ENCODE measurements at places on chromosomes 3 and 15. TPM values are rescaled to one million over a fixed set of nuclear protein-coding genes. Genes with fewer than 3 reads are reported as not detected.

GRCh38 chr15:57109005-57109404, 190.6 kb downstream of the TCF12 start:
- H3K36me3 ChIP-seq, result peaks cover 3% of the 10 kb centered on the region
- no peaks in the 10 kb centered on the region for H3K27me3 ChIP-seq
- H3K4me3 ChIP-seq, result no peak overlapping the region
- H3K4me1 ChIP-seq, result peaks cover 28% of the 10 kb centered on the region
- no peak overlapping the region for H3K27ac ChIP-seq

DNA sequence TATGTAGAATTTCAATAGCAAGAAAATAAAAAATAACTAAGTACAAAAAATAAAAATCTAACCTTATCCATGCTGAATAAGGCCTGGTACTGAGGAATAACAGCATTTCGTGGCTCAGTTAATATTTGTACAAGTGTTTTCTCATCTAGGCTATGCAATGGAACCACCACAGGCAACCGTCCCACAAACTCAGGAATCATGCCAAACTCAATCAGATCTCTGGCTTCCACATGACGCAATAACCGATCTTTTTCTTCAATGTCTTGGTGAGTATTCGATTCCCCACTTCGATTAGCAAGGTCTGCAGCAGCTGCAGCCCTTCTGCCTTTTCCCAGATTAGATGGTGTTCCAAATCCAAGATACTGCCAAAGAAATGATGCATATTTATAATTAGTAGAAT, 21.1 kb upstream of the PDCD7 start:
- no peak for DNase-seq
- H3K4me1 ChIP-seq, result no peaks in the 10 kb centered on the region

DNA sequence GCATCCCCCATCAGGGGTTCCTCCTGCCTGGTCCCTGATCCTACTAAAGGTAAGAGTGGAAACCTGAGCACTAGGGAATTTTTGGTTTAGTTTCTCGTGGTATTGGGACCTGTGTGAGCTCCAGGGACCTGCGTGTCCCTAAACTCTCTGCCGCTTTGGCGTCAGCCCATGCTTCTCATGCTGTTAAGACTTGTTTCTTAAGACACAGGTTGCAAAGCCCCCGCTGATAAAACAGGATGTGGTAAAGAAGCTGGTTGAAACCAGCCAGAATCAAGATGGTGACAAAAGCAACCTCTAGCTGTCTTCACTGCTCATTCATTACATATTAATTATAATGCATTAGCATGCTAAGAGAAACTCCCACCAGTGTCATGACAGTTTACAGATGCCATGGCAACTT, 64.6 kb downstream of the LYZL4 start:
- H3K4me3 ChIP-seq, result no peak overlapping the region
- H3K4me1 ChIP-seq, result no peaks in the 10 kb centered on the region
- no peaks in the 10 kb centered on the region for H3K36me3 ChIP-seq
- H3K27me3 ChIP-seq, result no peaks in the 10 kb centered on the region
- H3K27ac ChIP-seq, result no peak overlapping the region
- no peak for DNase-seq

CPA3 gene
- not detected for total RNA-seq

- H3K36me3 ChIP-seq, result no peaks in the 10 kb centered on the region
- H3K27me3 ChIP-seq, result no peaks in the 10 kb centered on the region
- no peaks in the 10 kb centered on the region for H3K4me1 ChIP-seq
- DNase-seq, result no peak
- no peak overlapping the region for H3K27ac ChIP-seq
- H3K4me3 ChIP-seq, result no peak overlapping the region
These were observed 66.8 kb upstream of the ALDH1A3 start for GRCh38 chr15:100812802-100813201.

ACAN gene
- not detected for total RNA-seq

GRCh38 chr15:38707802-38708671, 143.4 kb upstream of the RASGRP1 start:
- no peaks in the 10 kb centered on the region for H3K4me1 ChIP-seq
- no peaks in the 10 kb centered on the region for H3K36me3 ChIP-seq
- H3K27ac ChIP-seq, result no peak overlapping the region
- no peak overlapping the region for H3K4me3 ChIP-seq
- peaks cover 3% of the 10 kb centered on the region for H3K27me3 ChIP-seq

DNA sequence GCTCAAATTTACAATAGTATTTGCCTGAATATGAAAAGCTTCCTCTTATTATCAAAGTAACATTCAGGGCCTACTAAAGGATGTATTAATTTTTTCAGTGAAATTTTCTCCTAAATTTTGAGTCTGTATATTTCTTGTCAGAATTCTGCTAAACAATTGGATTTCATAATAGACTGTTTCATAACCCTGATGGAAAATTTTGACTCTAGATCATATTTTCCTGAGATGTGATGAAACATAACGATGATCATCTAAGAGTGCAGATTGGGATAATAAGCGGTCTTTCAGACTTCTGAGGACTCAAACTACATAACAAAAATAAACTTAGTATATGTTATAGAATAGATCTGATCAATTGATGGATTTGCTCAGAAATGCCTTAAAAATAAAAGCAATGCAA, 574.5 kb upstream of the TBL1XR1 start:
- H3K4me3 ChIP-seq, result no peak overlapping the region
- no peaks in the 10 kb centered on the region for H3K36me3 ChIP-seq
- no peak for DNase-seq
- no peak overlapping the region for H3K27ac ChIP-seq
- no peaks in the 10 kb centered on the region for H3K27me3 ChIP-seq

- H3K36me3 ChIP-seq, result no peaks in the 10 kb centered on the region
- H3K4me3 ChIP-seq, result no peak overlapping the region
- no peak for DNase-seq
- no peaks in the 10 kb centered on the region for H3K27me3 ChIP-seq
- no peak overlapping the region for H3K27ac ChIP-seq
- H3K4me1 ChIP-seq, result no peaks in the 10 kb centered on the region
These were observed 413.0 kb upstream of the TBL1XR1 start for GRCh38 chr3:177610262-177610661.

GRCh38 chr3:122091602-122092295, 36.6 kb downstream of the CD86 start:
- H3K27ac ChIP-seq, result peak overlapping the region; percentile 60
- no peak overlapping the region for H3K4me3 ChIP-seq
- no peaks in the 10 kb centered on the region for H3K36me3 ChIP-seq
- peaks cover 23% of the 10 kb centered on the region for H3K4me1 ChIP-seq

DNA sequence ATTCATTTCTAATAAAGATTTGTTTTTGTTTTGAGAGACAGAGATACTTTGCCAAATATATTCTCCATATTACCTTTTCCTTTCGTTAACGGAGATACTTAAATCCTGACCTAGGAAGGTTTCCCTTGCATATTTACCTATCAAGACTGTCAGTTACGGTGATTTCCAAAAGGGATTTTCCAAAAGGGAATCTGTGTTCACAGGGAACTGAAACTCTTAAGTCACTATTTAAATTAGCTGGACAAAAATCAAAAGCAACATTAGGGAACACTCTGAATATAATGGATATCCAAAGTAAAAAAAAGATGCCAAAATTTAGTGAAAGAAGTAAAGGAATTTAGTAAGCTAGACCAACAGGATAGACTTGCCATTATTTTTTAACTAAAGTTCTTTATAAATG, 576 bp downstream of the LRRFIP2 start:
- no peaks in the 10 kb centered on the region for H3K27me3 ChIP-seq
- no peaks in the 10 kb centered on the region for H3K36me3 ChIP-seq
- no peak for DNase-seq
- H3K27ac ChIP-seq, result no peak overlapping the region
- H3K4me1 ChIP-seq, result peaks cover 15% of the 10 kb centered on the region

GRCh38 chr3:40046149-40046548, 236.7 kb downstream of the MYRIP start:
- H3K4me3 ChIP-seq, result no peak overlapping the region
- H3K4me1 ChIP-seq, result no peaks in the 10 kb centered on the region
- no peak overlapping the region for H3K27ac ChIP-seq
